ENCODE measurements at places on chromosomes 2 and 18.

DNA sequence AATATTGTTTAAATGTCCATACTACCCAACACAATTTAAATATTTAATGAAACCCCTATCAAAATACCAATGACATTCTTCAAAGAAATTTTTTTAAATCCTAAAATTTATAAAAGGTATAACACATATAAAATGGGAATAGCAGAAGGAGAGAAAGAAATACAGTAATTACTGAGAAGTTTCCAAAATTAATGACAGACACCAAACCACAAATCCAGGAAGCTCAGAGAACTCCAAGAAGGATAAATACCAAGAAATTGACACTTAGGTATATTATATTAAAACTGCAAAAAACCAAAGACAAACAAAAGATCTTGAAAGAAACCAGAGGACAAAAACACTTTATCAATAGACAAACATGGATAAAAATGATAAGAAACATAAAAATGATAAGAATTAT lies 101.1 kb downstream of the MEMO1 start:
- no peak for DNase-seq

DNA sequence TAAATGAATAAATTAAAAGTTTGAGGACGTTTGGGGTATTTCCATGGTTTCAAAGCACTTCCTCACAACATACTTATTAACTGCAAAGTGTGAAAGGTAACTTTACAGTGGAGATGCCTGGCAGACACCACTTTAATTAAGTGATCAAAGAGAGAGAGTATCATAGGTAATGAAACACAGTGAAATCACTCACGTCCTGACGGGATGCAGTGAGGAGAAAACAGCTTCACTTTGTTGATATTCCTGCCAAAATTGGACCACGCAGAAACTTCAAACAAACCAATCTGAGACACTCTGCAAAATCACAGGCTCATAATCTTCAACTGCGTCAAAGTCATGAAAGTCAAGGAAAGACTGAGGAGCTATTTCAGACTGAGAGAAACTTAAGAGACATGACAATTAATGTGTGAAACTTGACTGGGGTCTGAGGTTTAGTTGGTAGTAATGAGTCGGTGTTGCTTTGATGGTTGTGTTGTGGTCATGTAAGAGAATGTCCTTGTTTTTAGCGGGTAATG lies 66.0 kb upstream of the ITGB6 start:
- DNase-seq, result no peak

GRCh38 chr18:12005538-12006487 lies 24.5 kb downstream of the IMPA2 start:
- no peak for DNase-seq

DNA sequence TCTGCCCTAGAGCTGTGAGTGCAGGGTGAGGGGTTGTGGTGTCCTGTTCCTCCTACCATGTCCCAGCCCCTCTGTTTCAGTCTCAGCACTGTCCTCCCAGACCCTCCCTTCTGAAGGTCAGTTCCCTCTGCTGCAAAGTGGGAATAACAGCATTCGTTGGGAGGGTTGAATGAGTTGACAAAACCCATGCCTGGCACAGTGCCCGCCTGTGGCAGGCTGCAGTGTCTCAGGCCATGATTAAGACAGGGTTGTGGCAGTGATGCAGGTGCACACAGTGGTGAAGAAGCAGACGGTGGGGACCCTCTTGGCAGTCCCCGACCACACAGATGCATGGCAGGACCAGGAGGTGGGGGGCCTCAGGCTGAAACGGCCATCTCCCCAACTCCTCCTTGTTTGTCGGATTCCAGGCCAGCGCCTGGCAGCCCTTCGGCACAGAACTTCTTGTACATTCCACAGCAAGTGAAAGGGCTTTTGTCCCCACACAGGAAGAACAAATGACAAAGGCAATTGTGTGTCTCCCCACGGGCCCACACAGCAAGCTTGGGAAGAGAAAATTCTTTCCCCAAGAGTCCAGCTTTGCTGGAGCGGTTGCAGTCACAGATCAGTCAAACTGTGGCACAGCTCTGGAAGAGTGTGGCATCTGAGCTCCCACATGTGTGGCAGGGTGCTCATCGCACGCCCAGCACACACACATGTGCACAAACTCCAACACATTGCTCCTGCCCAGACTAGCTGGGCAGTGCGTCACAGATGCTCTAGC lies 92.0 kb upstream of the MSH2 start:
- no peak for DNase-seq

DNA sequence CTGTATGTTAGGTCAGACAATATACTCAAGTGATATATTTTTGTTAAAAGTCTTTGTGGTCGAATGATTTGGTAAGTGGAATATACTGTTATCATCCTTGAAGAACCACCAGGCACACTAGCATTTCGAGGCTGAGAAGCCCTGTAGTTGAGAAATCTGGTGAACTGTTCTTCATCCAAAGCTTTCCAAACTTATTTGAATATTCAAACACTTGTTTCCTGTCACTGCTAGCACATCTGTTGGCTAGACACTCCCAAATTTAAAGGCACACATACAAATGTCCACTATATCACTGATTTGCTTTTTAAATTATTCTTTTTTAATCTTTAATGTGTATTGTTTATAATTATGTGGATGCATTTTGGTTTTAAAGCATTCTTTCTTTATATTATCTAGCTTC lies 241.9 kb upstream of the CNTNAP5 start:
- DNase-seq, result no peak
